Right renal pelvis (tissue), 4 donors: ENCODE measurements at places on chromosomes 4 and X. TPM values are rescaled to one million over a fixed set of nuclear protein-coding genes. Genes with fewer than 3 reads are reported as not detected.

TRO gene
- polyA plus RNA-seq: 104 TPM

HPGDS gene
- 3.6 TPM for polyA plus RNA-seq

EDA gene
- polyA plus RNA-seq: 6.5 TPM

CFI gene
- polyA plus RNA-seq: 86.4 TPM

DNA sequence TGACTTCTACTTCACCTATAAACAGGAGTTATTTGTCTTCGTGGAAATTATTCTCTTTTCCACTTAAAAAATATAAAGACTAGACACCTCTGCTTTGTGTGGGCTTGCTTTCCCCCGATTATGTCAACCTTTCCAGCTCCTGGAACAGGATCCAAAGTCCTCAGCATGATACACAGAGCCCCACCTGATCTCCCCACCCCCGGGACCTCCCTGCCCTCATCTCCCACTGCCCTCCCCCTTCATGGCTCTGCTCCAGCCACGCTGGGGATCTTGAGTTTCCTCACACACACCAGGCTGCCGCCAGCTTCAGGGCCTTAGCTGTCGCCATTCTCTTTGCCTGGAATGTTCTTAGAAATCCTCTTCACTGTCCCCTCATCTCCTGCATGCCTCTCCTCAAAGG is 55.3 kb downstream of the MBNL3 start:
- no peak for DNase-seq

GRCh38 chr4:123453061-123453680 is 56.6 kb downstream of the SPRY1 start:
- DNase-seq: no peak

GRCh38 chr4:172806841-172807240 is 361.8 kb upstream of the GALNT7 start:
- DNase-seq: no peak

- no peak for DNase-seq
Observed at GRCh38 chr4:82515705-82516104, 46.1 kb downstream of the TMEM150C start.

- peak; percentile 12 for DNase-seq
Observed at GRCh38 chr4:158624889-158625478, 46.7 kb downstream of the C4orf46 start.

DNA sequence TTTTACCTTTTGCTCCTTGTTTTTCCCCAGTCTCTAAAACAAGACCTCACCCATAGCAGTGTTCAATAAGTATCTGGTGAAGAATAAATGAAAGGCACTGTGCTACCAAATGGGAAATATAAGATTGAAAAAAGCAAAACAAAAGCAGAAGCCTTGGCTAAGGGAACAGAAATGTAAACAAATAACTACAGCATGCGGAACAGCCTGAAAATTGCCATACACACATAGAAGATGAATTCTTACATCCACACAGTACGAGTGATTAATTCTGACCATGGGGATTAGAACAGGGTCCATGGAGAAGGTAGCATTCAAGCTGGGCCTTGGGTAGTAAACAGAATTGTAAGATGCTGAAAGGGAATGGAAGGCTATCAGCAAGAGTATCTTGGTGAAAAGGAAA is 40.5 kb downstream of the TMEM150C start:
- DNase-seq: no peak

GRCh38 chr4:125517831-125518230 is 203.1 kb downstream of the FAT4 start:
- DNase-seq: no peak

- peak; percentile 43 for DNase-seq
Observed at GRCh38 chr4:140609548-140610425, 41.0 kb upstream of the UCP1 start.
